ENCODE measurements at places on chromosomes 7 and 10.

DNA sequence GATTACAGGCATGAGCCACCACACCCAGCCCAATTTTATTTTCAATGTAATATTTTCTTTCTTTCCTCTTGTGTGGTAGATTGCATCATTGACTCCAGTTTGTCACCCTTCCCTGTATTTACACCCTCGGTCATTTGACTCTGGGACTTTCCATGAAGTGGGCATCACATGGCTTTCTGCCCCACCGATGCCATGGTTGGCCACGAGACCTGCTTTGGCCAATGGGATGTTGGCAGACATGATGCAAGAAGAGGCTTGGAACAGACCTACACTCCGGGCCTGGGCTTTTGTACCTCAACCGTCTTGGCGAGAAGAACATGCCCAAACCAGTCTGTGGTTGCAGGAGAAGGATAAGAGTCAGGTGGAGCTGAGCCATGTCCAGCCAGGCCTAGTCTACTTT lies 38.8 kb upstream of the CACUL1 start:
- no peak for DNase-seq

DNA sequence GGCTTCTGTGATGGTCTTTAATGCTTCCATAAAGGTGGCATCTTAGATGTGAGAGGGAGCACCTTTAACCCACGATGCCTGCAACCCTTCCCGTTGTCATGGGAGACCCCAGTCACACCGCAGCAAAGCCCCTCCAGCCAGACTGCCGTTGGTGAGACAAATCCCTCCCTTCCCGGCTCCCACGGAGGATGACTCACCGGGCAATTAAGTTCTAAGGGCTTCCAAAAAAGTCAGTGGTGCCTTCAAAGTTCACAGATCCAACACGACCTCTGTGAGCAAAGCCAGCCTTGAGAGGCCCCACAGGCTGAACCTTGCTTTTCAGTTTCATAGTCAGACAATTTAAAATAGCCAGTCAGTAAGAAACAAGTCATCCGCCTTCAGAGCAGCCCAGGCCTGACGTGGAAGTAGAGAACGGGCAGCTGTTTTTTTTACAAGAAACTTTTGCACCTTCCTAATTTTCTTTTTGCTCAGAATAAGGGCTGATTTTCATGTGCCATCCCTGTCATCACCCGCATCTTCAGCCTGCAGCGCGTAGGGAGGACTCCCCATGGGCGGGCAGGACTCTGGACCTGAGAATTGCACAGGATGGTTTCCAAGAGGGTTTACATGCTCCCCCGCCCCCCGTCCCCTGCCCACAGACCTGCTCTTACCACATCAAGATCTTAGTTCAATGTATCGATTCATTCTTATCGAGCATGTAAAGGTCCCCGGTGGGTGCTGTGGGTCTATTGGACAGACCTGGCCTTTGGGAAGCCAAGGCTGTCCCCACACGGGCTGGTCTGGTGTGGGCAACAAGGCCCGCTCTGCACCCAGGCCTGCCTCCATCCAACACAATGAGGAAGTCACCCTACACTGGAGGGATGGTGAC lies 333.9 kb downstream of the DNAJB6 start:
- DNase-seq = no peak

DNA sequence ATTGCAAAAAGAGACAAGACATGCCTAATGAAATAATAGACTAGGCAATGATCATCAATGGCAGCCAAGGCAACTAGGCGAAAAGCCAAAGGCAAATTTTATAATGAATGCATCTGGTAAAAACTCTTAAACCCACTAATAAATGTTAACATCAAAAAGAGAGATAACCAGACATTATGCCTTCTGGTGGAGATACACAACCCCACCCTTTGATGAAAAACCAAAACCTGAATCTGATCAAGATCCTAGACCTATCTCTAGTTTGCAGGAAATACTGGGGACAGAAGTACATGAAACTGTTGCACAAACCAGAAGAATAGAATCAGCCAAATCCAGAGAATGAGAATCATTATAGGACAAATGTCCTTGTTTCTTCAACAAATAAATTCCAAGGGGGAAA lies 22.0 kb upstream of the GSAP start:
- DNase-seq = no peak

DNA sequence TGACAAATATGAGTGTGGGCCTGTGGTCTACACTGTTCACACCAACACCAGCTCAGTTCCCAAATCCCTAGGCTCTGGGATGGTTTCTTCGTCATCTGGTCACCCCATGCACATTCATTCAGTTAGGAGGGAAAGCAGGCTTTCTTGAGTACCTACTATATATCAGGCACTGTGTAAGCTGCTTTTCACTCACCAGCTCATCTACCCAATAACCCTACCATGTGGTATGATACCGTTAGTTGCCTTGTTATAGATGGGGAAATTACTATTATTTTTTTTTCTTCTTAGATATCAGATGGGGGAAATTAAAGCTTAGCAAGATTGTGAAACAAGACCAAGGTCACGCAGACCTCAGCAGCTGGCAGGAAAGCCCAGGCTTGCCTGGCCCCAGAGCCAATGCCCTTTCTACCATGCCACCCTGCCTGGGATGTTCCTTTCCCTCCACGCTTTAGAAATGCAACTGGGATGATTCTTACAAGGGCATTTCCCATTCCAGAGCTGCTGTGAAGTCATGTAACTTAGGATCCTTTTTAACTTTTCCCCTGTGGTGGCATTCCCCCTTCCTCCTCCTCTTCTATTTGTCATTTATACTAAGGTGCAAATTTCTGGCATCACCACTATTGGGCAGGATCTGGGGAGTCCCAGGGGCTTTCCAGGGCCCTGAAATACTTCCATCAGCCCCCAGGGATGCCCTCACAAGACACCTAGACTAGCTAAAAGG lies 93.1 kb upstream of the EFCAB10 start:
- no peak for DNase-seq

DNA sequence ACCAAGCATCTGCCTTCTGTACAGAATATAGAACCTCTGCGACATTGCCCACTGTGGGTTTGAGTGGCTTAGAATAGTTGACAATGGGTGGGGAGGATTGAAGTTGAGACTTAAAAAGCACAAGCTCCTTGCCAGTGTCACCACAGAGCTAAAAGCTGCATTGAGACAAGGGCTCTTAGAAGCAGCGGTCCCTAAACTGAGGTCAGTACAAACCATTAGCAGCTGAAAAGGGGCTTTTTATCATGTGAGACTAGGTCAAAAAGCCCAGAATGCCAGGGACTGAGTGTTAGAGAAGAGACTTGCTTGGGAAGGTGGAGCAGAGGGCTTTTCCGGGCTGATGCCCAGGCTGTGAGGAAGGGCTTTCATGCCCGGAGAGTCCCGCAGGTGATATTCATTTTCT lies 91.3 kb downstream of the POU6F2 start:
- no peak for DNase-seq

GRCh38 chr10:95444792-95445191 lies 116.4 kb downstream of the SORBS1 start:
- DNase-seq = no peak

GRCh38 chr10:84087202-84087601 lies 52.1 kb upstream of the GHITM start:
- no peak for DNase-seq

DNA sequence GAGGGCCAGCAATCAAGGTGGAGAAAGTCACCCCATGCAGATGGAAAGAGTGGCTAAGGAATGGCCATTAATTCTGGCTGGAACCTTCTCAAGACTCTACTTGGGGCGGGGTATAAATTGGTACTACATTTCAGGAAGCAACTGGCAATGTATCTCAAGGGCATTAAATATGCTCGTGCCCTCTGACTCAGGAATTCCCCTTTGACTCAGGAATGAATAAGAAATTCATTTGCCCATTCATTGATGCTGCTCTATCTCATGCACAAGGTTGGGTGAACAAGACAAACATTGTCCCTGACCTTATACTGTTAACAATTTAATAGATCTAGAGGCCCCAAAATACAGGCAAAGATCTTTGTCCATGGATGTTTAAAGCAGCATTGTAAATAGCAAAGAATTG lies 188.1 kb downstream of the MYOF start:
- DNase-seq = no peak

DNA sequence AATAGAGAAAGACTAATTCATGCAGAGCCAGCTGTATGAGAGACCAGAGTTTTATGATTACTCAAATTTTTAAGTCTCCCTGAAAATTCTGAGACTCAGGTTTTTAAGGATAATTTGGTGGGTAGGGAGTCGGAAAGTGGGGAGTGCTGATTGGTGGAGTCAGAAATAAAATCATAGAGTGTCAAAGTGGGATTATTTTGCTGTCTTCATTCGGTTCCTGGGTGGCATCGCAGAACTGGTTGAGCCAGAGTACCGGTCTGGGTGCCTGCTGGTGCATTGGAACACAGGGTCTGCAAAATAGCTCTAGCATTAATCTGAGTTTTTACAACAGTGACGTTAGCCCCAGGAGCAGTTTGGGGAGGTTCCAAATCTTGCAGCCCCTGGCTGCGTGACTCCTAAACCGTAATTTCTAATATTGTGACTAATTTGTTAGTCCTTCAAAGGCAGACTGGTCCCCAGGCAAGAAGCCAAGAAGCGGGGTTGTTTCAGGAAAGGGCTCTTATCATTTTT lies 32.4 kb downstream of the GPRIN2 start:
- no peak for DNase-seq

Data from NCI-H345 (cell line).